ENCODE measurements at places on chromosomes 6 and 20.

- DNase-seq = no peak
Observed at GRCh38 chr20:38874460-38875174, 51.6 kb upstream of the FAM83D start.

- no peak for DNase-seq
Observed at GRCh38 chr20:63087236-63087871, 80.6 kb upstream of the BHLHE23 start.

DNA sequence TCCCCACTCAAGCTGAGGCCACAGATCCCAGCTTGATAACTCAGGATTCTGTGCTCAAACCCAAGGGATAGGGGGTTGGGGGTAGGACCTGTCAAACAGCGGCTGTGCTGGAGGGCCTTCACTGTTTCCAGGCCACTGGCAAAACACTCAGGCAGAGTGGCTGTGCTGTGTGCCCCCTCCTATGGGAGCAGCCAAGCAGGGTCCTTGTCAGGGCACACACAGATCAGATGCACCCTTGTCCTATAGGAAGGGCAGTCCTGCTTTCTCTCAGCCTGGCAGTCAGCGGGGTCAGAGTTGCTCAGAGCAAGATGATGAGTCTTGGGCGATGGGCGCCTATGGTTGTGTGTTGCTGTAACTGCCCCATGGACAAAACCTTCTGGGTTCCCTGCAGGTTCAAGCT lies 554.8 kb downstream of the TBC1D32 start:
- no peak for DNase-seq

GRCh38 chr6:44646355-44646754 lies 258.8 kb downstream of the CDC5L start:
- no peak for DNase-seq

DNA sequence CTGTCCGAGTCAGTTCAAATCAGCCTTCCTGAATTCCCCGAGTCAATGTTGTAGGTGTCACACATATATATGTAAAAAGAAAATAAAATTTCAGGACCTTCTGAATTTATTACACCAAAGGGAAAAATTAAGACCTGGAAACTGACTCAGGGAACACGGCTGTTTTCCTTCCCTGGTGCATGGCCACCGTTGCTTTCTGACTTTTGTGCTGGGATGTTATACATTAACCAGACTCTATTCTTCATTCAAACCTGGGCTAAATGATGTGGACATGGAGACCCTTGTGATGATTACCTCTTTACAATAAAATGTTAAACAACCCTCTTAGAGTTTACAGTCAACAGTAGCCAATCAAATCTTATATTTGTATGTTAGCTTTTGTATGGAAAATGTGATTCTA lies 51.4 kb upstream of the PLEKHG1 start:
- no peak for DNase-seq
